T-helper 17 cell (primary cell): ENCODE measurements at places on chromosomes 2 and 18. TPM values are rescaled to one million over a fixed set of nuclear protein-coding genes. Genes with fewer than 3 reads are reported as not detected.

The GKN1 gene
- total RNA-seq, result not detected

DNA sequence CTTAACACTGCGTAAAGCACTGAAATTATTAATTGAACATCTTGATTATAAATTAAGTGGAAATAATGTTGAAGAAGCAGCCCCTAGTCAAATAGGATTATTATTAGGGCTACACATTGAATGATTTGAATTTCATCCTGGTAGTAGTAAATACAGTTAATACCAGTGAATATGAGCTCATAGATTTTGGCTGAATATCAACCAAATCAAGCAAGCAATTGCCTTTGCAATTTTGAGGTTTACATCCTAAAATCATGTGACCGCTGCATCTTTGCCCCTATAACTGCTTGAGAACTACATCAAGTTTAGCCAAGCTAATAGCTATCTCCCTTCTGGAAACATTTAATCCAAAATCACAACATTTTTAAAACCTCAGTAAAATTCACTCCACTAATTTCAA lies 801.2 kb upstream of the PIK3C3 start:
- DNase-seq, result no peak
- no peak overlapping the region for H3K4me3 ChIP-seq
- H3K4me1 ChIP-seq, result no peaks in the 10 kb centered on the region
- no peaks in the 10 kb centered on the region for H3K36me3 ChIP-seq
- H3K27me3 ChIP-seq, result no peaks in the 10 kb centered on the region
- no peak overlapping the region for H3K27ac ChIP-seq

- no peak overlapping the region for H3K4me3 ChIP-seq
- H3K4me1 ChIP-seq, result no peaks in the 10 kb centered on the region
- H3K27me3 ChIP-seq, result peaks cover 39% of the 10 kb centered on the region
- DNase-seq, result no peak
- H3K36me3 ChIP-seq, result no peaks in the 10 kb centered on the region
Measured at GRCh38 chr2:236819275-236820002, 249.8 kb downstream of the ACKR3 start.

DNA sequence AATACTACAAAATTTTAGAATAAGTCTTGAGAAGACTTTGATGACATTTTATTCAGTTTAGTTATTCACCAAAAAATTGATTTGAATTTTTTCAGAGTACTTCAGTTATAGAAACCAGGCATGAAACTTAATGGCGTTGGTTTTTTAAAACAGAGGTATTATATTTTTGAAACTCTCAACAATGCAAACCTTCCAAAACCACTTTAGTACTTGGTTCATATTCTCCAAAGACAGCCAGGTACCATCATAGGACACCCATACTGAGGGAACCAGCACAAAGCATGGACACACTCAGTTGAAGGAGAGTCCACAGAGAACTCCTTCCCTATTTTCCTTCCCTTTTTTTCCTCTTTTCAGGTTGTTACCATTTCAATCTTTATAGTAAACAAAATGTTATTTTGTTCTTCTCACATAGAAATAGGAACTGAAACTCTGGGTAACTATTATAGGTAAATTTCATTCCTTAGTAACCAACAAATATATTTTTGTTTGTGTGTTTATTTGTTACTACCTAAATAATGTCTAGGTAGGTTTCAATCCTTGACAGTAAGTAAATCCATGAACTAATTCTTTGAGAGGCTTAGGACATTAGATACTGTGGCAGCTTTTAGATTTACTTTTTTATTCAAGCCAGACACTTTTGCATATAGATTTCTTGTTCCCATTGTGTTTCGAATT lies 95.8 kb downstream of the TMEFF2 start:
- no peaks in the 10 kb centered on the region for H3K4me1 ChIP-seq
- H3K4me3 ChIP-seq, result no peak overlapping the region
- H3K27me3 ChIP-seq, result peaks cover 33% of the 10 kb centered on the region

DNA sequence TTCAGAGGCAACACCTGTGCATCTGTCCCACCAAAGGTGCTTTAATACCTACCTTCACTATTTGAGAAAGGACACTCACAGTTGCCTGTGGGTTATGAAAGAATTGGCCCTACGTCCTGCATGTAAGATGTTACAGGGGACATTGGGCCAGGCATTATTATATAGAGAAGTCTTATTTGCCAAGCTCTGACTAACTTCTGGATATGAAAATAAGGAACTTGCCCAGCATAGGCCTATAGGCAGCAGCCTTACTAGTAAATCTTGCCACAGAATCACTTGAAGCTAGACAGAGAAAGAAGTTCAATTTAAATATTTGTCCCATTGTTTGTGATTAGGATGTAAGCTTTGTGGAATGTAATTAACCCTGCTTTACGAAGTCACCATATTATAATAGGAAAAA lies 41.7 kb downstream of the NLRC4 start:
- DNase-seq, result no peak
- no peaks in the 10 kb centered on the region for H3K27me3 ChIP-seq
- no peak overlapping the region for H3K4me3 ChIP-seq
- H3K36me3 ChIP-seq, result peaks cover 7% of the 10 kb centered on the region
- H3K4me1 ChIP-seq, result peaks cover 3% of the 10 kb centered on the region

The REG1B gene
- not detected for total RNA-seq

The SERPINB3 gene
- not detected for total RNA-seq

DNA sequence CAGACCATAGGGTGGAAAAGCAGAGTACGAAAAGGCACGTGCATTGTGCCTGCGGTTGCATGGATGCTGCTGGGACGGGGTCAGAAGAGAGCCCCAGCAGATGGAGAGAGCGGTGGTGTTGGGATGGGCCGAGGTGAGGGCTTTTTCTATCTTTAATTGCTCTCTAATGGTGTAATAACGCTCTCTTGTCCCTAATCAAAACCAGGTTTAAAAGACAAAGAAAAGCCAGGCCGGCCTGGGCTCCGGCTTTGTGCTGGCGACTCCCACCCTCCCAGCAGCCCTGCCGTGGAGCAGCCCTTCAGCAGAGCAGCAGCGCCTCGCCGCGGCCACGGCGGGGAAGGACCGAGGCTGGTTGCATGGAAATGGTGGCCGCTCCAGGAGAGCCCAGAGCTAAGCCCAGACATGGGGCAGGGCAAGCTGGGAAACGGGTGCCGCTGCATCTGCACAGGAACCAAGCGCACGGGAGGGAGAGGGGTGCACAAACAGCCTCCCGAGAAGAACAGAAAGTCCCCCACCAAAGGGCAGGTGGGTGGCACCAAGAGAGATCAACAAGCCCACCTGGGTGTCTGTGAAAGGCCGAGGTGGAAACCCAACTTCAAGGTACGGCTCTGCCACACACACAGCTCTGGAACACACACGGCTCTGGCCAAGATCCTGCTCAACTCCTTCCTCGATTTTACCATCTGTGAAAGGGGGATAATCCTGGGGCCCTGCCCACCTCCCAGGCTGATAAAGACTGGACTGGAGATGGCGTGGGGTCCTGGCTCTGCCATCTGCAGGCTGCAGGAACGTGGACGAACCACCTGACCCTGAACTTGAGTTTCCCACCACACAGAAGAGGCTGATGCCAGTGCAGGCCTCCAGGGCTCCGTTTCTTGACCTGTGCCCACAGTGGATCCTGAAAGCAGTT lies 15.0 kb downstream of the HS1BP3 start:
- H3K4me1 ChIP-seq, result peaks cover 9% of the 10 kb centered on the region
- H3K27me3 ChIP-seq, result no peaks in the 10 kb centered on the region
- H3K4me3 ChIP-seq, result peak overlapping the region; percentile 36
- H3K27ac ChIP-seq, result peak overlapping the region; percentile 47
- DNase-seq, result peak; percentile 21

The NXPH2 gene
- total RNA-seq, result not detected

- H3K4me3 ChIP-seq, result peak overlapping the region; percentile 67
- peak overlapping the region; percentile 43 for H3K27ac ChIP-seq
- peaks cover 7% of the 10 kb centered on the region for H3K36me3 ChIP-seq
- H3K27me3 ChIP-seq, result no peaks in the 10 kb centered on the region
Measured at GRCh38 chr2:237978058-237978712, 11.4 kb downstream of the UBE2F start.

DNA sequence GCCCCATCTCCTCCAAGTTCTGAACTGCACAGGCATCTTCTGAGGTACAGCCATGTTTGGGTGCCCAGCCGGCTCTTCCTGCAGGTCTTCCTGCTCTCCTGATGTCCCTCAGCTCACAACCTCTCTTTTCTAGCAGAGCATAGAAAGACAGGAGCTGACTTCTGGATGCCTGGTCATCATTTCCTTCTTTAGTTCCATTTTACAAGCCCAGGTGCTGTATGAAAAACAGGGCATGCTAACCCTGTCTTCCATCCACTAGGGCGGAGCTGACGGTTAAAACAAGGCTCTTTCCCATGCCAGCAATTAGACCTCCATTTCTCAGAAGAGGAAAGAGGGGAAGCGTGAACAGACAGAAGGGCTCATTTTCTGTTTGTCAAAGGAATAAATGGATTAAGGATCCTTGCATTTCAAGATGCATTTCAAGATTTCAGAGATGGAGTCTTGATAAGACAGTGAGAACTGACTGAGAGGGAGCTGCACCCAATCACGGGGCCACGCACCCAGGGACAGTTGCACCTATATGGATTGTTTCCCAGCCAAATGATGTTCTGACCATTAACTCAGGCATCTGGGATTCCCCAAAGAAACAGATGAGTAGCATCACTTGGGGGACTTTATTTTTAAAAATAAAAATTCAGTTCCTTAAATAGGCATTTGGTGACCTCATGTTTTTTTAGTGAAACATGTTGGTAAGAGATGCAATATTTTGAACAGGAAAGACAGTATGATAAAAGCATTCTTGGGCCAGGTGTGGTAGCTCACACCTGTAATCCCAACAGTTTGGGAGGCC lies 45.8 kb upstream of the EML6 start:
- H3K36me3 ChIP-seq, result no peaks in the 10 kb centered on the region
- peaks cover 21% of the 10 kb centered on the region for H3K27me3 ChIP-seq
- no peak overlapping the region for H3K4me3 ChIP-seq
- DNase-seq, result no peak

DNA sequence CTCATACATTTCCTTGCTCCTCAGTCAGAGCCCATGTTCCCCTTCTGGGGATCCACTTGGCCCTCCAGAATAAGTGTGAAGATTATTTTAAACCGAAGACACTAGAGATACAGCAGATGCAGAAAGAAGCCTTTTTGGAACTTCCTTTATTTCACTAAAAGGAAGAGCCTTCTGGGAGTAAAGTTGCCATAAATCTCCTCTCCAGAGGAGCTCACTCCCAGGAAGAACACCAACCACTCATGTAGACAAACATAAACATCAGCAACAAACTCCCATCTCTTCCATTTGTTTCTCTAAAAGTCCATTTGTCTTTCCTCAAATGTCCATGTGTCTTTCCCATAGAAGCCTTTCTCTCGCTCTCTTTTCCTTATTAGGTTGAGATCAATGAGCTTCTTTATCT lies 62.4 kb upstream of the MSH6 start:
- peaks cover 6% of the 10 kb centered on the region for H3K4me1 ChIP-seq
- H3K4me3 ChIP-seq, result no peak overlapping the region
- peaks cover 3% of the 10 kb centered on the region for H3K36me3 ChIP-seq
- DNase-seq, result no peak
- peaks cover 5% of the 10 kb centered on the region for H3K27me3 ChIP-seq
- peak overlapping the region; percentile 24 for H3K27ac ChIP-seq

The TMX3 gene
- 38.4 TPM for total RNA-seq

The NR4A2 gene
- total RNA-seq, result 213 TPM

DNA sequence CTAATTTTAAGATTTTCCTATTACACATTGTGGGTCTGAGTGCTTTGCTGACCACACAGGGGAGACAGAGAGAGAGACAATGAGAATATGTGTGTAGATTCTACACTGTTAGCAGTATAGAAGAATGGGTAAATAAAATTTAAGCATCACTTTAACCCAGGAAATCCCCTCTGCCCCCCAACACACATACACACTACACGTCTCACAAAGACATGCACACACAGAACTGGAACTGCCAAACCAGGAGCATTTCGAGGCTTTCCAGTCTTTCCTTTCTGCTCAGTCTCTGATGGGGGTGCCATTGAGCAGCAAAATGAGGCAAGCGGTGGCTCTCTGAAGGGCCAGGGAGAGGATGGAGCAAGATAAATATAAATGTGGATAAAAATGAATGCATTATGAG lies 2.5 kb downstream of the MERTK start:
- H3K4me3 ChIP-seq, result no peak overlapping the region
- H3K36me3 ChIP-seq, result no peaks in the 10 kb centered on the region
- H3K27me3 ChIP-seq, result peaks cover 10% of the 10 kb centered on the region
- peaks cover 7% of the 10 kb centered on the region for H3K4me1 ChIP-seq

The OTOF gene
- 0.50 TPM for total RNA-seq

GRCh38 chr2:207471261-207471660 lies 58.5 kb upstream of the CREB1 start:
- H3K4me3 ChIP-seq, result no peak overlapping the region
- DNase-seq, result no peak
- H3K27me3 ChIP-seq, result peaks cover 5% of the 10 kb centered on the region
- H3K36me3 ChIP-seq, result no peaks in the 10 kb centered on the region
- no peak overlapping the region for H3K27ac ChIP-seq

DNA sequence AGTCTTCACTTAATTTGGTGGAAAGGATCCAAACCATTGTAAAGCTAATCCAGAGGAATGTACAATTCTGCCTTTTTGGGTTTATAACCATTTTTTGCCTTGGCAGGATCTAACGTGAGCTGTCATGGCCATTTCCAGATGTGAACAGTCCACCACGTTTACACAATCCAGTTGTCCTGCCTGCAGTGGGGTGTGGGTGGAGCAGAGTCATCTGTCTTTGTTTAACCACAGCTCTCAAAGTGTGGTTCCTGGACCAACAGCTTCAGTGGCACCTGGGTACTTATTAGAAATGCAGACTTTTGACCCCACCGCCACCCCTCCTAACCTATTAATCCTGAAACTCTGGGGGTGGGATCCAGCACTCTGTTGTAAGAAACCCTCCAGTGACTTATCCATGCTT lies 35.9 kb downstream of the FHOD3 start:
- no peak overlapping the region for H3K4me3 ChIP-seq
- no peak for DNase-seq
- H3K36me3 ChIP-seq, result no peaks in the 10 kb centered on the region
- H3K27ac ChIP-seq, result no peak overlapping the region
- peaks cover 2% of the 10 kb centered on the region for H3K4me1 ChIP-seq

The CDH19 gene
- not detected for total RNA-seq

DNA sequence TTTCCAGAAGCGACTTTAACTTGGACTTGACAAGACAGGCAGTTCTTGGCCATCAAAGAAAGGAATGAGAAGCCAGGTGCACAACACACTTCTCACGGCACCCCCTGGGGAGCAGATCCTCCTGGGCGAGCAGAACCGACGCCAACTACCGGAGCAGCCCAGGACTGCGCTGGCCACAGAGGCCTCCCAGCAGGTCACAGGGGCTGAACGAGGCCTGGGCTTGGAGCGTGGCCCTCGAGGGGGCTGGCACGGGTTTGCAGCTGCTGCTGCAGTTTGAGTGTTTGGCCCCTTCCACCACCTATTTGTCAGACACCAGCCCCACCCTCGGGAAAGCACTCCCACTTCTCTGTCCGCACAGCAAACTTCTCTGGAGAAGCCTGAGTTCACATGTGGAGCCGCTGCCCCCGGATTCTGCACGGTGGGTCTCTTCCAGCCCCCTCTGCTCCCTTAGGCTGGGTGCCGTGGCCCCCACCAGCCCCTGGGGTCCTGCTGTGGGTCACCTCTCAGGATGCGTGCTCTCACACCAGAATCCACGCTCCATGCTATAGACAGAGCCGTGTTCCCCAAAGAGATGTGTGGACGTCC lies 306.7 kb upstream of the SALL3 start:
- no peak for DNase-seq
- no peak overlapping the region for H3K27ac ChIP-seq
- H3K36me3 ChIP-seq, result no peaks in the 10 kb centered on the region
- no peak overlapping the region for H3K4me3 ChIP-seq

The TMEM182 gene
- 1.8 TPM for total RNA-seq
